ENCODE measurements at places on chromosomes 11 and 22. TPM values are rescaled to one million over a fixed set of nuclear protein-coding genes. Genes with fewer than 3 reads are reported as not detected.

- peak; percentile 88 for DNase-seq
Observed at GRCh38 chr11:126102436-126102981, 39.8 kb upstream of the CDON start.

The ATP6V1E1 gene
- total RNA-seq: 133 TPM

The ART1 gene
- 0.29 TPM for total RNA-seq

- DNase-seq: no peak
Observed at GRCh38 chr22:30370641-30371230, 13.9 kb downstream of the CCDC157 start.

- DNase-seq: no peak
Observed at GRCh38 chr11:120649316-120649715, 137.8 kb downstream of the GRIK4 start.

The HDHD5 gene
- 22.7 TPM for total RNA-seq

DNA sequence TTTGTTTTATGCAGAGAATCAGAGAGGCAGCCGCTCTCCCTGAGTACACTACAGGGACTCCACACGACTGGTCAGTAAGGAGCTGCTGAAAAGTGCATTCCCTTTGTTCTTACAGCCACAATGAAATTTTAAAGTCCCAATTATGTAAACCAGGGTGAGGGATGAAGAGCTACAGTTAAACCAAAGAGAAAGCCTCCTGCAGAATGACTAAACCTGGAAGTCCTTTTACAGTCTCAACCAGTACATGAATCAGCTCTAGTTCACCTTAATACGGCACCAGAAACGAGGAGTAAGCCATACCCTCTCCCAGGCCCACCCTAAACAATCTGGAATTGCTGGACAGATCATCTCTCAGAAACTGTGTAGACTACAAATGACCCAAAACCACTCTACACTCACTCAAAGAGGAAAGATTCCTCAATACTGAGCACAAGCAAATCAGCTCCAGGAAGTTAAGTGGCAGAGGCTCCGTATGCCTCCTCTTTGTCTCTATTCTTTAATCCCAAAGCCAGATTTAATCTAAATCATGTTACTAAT is 113.1 kb downstream of the RBFOX2 start:
- no peak for DNase-seq

DNA sequence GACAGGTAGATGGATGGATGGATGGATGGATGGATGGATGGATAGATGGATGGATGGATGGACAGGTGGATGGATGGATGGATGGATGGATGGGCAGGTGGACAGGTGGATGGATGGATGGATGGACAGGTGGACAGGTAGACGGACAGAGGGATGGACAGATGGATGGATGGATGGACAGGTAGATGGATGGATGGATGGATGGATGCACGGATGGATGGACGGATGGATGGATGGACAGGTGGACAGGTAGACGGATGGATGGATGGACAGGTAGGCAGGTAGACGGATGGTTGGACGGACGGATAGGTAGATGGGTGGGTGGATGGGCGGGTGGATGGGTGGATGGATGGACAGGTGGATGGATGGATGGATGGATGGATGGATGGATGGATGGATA is 24.3 kb downstream of the PDGFB start:
- DNase-seq: peak; percentile 11

- no peak for DNase-seq
Observed at GRCh38 chr11:103923451-103923931, 112.9 kb upstream of the DDI1 start.

- peak; percentile 57 for DNase-seq
Observed at GRCh38 chr11:2539371-2540222, 94.8 kb downstream of the KCNQ1 start.

DNA sequence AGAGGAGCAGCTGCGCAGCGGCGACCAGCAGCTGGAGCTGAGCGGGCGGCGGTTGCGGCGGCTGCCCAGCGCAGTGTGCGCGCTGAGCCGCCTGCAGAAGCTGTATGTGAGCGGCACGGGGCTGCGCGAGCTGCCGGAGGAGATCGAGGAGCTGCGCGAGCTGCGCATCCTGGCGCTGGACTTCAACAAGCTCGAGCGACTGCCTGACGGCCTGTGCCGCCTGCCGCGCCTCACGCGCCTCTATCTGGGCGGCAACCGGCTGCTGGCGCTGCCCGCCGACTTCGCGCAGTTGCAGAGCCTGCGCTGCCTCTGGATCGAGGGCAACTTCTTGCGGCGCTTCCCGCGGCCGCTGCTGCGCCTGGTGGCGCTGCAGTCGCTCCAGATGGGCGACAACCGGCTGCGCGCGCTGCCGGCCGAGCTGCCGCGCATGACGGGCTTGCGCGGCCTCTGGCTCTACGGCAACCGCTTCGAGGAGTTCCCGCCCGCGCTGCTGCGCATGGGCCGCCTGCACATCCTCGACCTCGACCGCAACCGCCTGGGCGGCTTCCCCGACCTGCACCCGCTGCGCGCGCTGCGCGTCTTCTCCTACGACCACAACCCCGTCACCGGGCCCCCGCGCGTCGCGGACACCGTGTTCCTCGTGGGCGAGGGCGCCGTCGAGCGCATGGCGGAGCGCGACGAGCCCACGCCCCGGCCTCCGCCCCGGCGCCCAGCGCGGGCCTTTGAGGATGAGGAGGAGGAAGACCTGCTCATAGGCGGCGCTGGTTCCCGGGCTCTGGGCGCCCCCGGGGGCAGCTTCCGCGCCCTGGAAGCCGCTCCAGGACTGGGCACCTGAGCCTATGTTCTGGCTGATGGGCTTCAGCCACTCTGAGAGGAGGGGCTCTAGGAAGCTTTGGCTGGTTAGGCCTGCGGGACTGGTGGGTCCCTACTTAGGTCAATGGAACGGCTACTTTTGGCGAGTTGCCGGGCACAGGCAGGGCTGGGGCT is 787 bp downstream of the LRRC10B start:
- DNase-seq: peak; percentile 86

DNA sequence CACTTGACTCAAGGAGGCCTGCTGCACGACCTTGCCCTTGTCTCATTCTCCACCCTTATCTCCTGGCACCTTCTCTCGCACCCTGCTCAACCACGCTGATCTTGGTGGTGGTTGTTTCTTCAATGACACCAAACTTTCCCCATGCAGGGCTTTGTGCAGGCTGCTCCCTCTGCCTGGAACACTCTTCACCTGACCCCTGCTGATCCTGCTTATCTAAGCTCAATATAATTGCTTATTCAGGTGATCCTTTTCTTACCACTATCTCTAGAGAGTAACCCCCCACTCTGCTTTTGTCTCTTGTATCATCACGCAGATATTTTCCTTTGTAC is 604.4 kb downstream of the BUD13 start:
- DNase-seq: no peak

The C11orf91 gene
- total RNA-seq: 1.5 TPM

DNA sequence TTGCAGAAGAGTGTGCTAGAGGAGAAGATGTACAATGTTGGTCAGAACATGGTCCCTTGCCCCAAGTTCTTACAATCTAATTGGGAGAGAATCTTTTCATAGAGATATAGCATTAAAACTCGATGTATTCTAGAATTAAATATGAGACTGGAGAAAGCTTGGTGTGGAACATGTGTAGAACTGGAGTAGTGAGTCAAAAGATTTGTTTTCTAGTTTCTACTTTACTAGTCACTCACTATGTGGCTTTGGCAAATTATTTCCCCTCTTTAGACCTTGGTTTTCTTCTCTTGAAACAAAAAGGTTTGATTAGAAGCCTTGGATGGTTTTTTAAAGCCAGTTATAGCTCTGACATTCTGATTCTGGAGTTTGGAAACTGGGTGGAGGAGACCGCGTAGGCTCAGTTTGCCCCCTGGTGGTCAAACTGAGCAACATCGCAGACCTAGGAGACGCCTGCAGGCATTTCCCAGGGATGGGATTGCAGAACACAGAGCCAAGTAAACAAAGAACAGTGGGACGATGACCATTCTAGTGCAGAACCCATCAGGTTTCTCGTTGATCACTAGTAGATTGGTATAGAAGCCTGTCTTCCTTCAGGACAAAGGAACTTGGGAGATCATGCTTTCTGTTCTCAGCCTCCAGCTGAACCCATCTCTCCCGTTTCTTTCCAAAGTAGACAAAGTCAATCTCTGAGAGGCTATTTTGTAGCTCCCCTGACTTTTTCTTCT is 8.5 kb upstream of the CHRDL2 start:
- DNase-seq: no peak

GRCh38 chr11:100672498-100673033 is 14.5 kb upstream of the ARHGAP42 start:
- no peak for DNase-seq

- no peak for DNase-seq
Observed at GRCh38 chr11:27250867-27251665, 111.9 kb downstream of the CCDC34 start.

GRCh38 chr11:96293598-96294021 is 49.4 kb downstream of the MAML2 start:
- no peak for DNase-seq

DNA sequence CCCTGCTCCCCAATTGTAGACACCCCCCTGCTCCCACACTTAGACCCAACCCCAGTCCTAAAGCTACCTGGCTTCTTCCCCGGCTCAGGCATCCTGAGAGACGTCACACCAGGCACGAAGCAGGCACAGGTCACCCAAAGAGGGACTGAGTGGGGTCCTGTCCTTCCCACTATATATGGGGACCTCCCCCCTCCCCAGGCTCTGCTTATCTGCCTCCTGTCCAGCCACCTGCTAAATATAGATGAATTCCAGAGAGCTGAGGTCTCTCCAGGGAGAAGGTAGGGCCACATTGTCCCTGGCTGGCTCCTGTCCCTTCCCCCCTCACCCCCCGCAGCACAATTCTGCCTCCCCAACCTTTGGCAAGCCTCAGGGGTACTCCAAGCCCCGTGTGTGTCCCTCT is at the start of gene MYBPC3:
TSS of gene MYBPC3 (minus strand) at position 147 of the 400 bp plus-strand sequence. CDS start at position 92, 55 bp downstream.
- no peak for DNase-seq

DNA sequence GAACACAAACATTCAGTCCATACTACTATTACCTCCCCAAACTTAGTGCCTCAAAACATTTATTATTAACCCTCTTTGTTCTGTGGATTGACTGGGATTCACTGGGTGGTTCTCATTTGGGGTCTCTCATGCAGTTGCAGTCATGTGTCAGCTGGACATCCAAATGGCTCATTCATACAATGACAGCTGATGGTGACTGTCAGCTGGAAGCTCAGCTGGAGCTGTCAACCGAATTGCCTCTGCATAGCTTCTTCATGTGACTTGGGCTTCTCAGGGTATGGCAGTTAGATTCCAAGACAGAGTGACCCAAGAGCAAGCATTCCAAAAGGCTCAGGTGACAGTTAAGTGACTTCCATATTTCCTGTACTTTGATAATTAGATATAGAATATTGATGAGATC is 85.2 kb downstream of the CCDC34 start:
- no peak for DNase-seq

DNA sequence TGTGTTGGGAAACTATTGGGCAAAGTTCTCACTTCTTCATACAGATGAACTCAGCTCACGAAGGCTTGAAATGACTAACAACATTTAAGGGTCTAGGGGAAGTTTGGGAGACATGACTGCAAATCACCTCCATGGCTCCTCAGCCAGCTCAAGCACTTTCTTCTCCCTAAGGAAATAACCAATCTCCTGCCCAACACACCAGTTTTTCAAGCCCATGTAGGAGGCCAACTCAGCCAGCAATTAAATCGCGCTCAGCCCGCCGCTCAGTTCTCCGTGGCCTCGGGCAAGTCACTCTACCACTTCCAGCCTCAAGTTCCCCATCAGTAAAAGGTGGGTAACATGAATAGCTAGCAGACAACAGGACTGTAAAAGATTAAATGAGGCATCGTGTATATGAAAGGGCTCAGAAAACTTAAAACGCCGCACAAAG is 796 bp downstream of the POLDIP3 start:
- no peak for DNase-seq

DNA sequence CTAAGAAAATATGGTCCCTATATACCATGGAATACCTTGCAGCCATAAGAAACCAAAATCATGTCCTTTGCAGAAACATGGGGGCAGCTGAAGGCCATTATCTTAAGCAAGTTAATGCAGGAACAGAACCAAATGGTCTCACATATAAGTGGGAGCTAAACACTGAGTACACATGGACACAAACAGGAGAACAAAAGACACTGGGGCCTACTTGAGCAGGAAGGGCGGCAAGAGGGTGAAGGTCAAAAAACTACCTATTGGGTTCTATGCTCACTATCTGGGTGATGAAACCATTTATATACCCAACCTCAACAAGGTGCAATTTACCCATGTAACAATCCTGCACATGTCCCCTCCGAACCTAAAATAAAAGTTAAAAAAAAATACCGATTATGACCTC is 22.5 kb downstream of the GAS2 start:
- DNase-seq: no peak

The C11orf65 gene
- total RNA-seq: 0.46 TPM

DNA sequence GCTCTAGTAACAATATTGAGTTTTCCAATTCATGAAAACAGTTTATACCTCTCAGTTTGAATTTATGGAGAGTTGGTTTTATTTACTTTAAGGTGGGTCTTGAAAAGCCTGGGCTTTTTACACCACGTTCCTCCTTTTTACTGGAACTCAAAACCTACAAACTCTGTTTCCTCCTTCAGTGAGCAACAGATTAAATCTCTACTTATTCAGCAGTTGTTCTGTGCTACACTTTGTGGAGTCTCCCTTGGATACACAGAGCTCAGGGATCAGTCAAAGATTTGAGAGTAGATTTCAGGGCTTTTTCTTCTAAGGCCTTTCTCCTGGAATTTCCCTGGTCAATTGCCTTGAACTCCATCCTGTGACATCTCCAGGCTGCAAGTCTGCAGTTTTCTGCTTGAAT is 3.5 kb downstream of the NXPE1 start:
- no peak for DNase-seq

- no peak for DNase-seq
Observed at GRCh38 chr11:68353118-68353517, 40.7 kb downstream of the LRP5 start.

The OVOL1 gene
- 2.7 TPM for total RNA-seq

The SMIM38 gene
- not detected for total RNA-seq

DNA sequence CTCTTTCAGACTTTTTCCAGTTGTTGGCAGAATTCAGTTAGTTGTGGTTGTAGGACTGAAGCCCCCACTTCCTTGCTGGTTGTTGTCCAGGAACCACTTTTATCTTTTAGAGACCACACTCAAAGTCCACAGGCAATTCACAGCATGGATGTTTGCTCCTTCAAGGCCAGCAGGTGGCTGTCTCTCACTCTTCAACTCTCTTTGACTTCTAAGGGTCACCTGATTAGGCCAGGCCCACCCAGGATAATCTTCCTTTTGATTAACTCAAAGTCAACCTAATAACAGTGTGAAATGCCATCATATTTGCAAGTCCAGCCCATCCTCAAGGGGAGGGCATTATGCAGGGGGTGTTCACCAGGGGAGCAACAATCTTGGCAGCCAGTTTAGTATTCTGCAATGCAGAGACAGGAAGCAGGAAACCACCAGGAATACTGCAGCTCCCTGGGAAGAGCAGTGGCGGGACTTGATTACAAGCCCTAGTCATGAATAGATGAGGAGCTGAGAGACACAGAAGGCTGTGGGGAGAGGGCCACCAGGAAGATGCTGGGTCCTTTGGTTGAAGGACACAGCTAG is 52.4 kb downstream of the LRRC74B start:
- DNase-seq: no peak
